ENCODE measurements at places on chromosomes 2 and 18.

DNA sequence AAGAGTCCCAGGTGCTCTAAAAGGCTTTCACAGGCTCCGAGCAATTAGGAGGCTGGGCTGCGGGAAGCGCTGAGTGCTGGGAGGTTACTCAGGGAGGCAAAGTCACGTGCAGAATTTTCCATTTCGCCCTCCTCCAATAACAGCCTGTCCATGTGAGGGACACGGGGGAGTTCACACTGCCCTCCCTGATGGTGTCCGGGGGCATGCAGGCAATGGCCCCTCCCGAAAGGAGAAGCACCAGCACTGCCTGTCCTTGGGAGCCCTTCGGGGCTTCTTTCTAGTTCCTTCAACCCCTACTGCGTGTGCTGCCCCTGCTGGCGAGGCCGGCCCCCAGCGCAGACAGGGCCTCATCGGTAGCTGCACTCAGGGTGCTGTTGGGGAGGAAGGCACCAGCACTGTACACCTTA, 63.1 kb upstream of the HPCAL1 start:
- DNase-seq = no peak

DNA sequence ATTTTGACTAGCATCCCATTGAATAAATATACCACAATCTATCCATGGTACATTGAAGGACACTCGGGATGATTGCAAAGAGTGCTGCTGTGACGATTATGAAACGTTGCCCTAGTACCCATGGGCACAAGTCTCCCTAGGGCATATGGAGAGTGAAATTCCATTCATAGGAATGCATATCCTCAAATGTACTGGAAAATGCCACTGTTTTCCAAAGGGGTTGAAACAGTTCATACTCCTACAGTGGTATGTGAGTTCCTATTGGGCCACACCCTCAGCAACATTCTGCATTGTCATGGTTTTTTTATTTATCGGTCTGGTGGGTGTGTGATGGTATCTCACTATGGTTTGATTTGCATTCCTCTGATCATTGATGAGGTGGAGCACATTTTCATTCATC, 130.6 kb downstream of the TWIST2 start:
- DNase-seq = no peak

GRCh38 chr2:101089942-101090799, 61.0 kb downstream of the TBC1D8 start:
- DNase-seq = no peak

DNA sequence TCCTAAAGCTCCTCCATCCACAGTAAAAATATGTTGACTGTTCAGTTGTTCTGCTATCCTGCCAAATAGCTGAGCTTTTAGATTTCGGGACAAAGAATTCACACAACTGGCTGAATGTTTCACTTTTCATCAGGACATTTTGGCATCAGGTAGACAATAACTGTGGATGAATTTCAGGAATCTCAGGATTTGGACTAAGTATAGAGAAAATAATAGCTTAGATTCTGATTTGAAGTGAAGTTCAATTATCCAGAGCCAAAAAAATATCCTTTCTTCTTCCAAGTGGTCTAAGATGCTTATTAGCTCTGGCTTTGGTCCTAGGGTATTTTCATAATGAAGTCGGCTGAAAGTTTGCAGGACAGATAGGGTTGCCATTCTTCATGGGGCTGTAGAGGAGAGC, 16.1 kb downstream of the KCNE4 start:
- no peak for DNase-seq

DNA sequence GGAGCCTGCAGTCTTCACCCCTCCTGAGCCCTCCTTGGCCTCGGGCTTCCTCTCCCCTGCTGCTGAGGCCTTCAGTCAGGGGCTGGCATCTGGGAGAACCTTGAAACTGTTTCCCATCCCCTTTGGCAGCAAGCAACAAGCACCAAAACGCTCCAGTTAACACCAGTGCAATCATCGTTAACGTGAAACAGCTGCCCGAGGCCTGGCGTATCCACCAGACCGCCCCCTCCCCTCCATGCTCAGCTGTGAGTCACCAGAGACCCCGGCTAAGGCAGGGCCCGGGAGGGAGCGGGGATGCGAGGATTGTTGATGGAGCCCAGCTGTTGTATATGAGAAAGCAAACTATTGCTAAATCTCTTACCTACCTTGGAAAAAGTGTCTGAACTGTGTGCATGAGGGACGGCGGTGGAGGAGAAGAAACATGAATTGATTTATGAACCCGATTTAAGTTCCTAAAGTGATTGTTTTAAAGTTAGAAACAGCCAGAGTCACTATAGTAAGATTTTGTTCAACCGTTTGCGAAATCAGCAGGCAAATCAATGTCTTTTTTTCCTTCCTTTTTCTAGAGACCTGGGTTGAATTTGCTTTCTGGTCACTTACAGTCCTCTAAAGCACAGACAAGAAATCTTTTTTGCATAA, 5.2 kb downstream of the ZFP36L2 start:
- no peak for DNase-seq

- no peak for DNase-seq
Measured at GRCh38 chr18:60047556-60047955, 147.8 kb downstream of the PMAIP1 start.

GRCh38 chr2:234050455-234051135, at the start of gene SPP2:
Gene SPP2 (plus strand): TSS chr2:234050702. CDS start chr2:234050787, 85 bp downstream.
- DNase-seq = no peak

- DNase-seq = no peak
Measured at GRCh38 chr2:171762879-171763573, 75.8 kb downstream of the DYNC1I2 start.

GRCh38 chr2:153871231-153872221, at the start of gene GALNT13:
Gene GALNT13 (plus strand): TSS chr2:153871922.
- DNase-seq = peak; percentile 83

DNA sequence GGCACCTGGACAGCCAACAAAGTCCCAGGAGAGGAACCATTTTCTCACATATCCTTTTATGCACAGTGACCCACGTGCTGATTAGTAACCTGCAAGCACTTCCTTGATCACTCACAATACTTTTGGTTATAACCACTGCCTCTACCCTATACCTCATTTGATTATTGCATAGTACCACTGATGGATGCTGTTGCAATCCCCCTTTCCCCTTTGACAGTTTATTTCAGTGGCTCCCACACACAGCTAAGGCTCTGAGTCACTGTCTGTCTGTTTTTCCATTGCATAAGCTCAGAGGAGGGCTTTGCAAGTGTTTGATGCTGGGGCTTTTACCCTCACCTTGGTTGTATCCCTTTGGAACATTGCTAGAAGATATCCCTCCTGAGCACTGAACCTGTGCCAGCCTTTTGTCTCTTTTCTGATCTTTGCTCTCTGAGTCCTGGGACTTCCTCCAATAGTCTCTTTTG, 101.7 kb upstream of the RBBP8 start:
- no peak for DNase-seq

DNA sequence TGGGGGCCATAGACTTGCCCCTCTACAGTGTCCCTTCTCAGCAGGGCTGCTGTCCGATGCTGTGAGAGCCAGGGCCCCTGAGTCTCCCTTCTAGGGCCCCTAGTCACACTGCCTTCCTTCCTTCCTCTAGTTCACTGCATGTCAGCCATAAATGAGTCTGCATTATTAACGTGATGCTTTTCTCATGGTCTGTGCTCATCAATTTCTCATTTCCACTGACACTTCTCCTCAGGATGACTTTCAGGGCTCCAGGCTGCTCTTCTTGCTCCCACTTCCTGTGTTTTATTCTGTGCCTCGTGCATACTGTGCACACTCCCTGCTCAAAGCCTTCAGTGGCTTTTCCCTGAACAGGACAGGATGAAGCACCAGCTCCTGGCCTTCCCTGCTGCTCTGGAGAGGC, 146.5 kb downstream of the FAM210A start:
- DNase-seq = no peak

DNA sequence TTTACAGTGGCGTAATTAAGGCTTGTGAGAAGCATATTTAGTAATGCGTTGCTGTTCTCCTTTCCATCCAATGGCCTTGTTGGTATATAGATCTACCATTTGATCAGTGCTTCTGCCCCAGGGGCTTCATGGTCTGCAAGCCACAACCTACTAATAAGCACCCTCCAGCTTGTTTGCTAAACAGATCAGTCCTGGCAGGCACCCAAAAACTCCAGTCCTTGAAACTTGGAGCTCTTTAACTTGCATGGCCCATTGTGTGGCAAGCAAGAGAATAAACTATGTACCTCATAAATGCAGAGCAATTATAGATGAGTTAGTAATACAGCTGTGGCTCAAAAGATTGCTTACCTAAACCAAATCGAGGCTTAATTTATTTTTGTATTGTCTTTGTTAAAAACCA, 158.5 kb downstream of the FTCDNL1 start:
- DNase-seq = peak; percentile 28

DNA sequence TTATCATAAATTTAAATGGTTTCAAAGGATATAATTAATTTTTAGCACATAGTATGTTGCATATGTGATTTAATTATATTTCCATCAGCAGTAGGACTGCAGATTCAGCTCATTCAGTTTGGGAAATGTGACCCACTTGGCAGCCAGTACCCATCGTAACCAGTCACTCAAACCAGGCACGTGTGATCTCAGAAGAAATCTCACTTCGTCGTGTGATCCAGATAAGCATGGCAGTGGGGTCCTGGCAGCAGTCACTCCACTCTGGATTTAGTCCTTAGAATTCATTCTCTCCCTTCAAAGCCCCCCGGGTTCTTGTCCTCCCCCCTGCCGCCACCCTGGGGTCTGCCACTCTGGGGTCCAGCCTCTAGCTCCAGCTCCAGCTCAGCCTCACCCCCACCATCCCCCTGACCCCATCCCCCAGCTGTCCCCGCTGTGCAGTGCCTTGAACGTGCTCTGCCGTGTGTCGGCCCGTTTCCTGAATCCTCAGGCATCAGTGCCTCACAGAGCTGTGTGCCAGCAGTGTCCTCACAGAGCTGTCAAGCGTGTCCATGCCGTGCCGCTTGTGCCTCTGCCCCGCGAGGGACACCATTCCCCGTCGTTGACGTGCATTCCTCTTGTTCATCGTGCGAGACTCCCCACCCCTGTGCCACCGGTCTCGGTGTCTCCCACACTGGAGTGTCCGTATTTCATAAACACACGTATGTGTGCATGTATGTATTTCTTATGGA, 34.8 kb downstream of the TRAPPC12 start:
- no peak for DNase-seq

- DNase-seq = no peak
Measured at GRCh38 chr2:227655454-227655853, 11.2 kb upstream of the SCYGR5 start.

GRCh38 chr18:23857164-23857552, 157.4 kb upstream of the TTC39C start:
- DNase-seq = no peak

DNA sequence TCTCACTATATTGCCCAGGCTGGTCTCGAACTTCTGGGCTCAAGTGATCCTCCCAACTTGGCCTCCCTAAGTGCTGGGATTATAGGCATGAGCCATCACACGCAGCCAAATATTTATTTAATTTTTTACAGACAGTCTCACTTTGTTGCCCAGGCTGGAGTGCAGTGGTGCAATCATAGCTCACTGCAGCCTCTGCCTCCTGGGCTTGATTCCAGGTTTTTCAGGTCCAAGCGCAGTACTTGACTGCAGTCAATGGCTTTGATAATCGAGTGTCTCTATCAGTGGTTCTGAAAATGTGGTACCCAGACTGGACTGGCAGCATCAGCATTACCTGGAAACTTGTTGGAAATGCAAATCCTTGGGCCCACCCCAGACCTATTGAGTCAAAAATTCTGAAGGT, 63.1 kb downstream of the PLB1 start:
- no peak for DNase-seq

GRCh38 chr2:121052521-121052920, 232.5 kb downstream of the TFCP2L1 start:
- no peak for DNase-seq

GRCh38 chr2:71695235-71696120, 242.1 kb downstream of the DYSF start:
- no peak for DNase-seq

DNA sequence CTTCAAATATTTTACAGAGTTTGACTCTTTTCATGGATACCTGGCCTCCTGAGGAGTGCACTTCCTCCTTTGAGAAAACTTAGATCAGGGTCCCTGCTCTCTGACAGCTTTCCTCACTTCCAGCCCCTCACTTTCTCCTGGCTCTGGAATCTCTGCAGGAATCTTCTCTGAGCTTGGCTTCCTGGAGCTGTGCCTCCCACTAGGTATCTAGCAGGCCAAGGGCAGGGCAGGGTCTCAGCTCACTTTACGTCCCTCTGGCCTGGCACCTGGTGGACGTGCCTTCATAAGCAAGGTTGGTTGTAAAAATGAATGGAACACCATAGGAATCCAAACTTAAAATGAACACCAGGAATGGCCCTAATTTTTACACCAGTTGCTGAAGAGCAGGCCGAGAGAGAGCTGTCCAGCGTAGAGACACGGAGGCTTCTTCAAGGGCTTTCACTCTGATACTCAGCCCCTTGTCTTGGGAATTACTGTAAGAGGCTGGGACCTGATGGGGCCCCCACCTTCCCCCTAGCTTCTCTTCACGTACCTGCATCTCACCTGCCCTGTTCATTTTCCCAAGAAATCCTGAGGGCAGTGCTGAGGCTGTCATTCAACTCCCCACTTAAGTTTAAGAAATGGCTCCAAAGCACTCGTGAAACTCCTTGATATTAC, 426.9 kb upstream of the ID2 start:
- DNase-seq = no peak

- DNase-seq = no peak
Measured at GRCh38 chr18:60893355-60894097, 439.7 kb upstream of the CDH20 start.

GRCh38 chr18:68034296-68034695, 517.8 kb upstream of the DSEL start:
- no peak for DNase-seq

DNA sequence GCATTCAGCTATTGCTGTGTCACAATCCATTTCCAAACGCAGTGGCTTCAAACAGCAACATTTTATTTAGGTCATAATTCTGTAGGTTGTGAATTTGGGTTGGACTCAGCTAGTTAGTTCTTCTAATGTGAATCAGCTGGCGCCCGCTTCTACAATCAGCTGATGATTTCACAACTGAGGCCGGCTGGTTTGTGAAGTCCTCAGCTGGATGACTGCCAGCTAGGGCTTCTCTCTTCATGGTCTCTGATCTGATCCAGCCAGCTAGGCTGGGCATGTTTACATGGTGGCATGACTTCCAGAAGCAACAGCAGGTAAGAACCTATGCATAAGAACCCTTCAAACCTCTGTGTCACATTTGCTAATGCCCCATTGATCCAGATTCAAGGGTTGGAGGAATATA, 172.0 kb downstream of the SLC4A10 start:
- DNase-seq = no peak

DNA sequence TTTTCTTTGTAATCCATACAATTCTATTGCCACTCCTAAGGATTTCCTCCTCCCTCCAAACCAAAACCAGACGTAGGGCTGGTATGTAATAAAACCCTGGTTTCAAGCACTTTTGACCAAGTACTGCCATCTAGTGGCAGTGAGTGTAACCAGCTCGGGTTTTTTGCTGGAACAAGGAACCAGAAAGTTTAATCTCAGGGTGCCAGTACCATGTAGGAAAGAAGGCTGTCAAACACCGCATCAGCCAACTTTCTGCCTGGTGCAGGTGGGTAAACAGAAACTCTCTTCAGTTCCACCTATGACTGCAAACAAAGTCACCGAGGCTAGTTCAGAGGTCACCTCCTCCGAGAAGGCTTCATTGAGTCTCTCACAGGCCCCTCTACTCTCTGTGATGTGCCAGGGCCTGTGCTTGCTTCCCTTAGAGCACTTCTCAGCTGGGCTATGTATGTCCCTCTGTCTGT, 10.2 kb upstream of the THNSL2 start:
- DNase-seq = peak; percentile 5

GRCh38 chr2:85589982-85590791, 5.4 kb upstream of the RNF181 start:
- no peak for DNase-seq
